ENCODE measurements at places on chromosomes 7 and 10. TPM values are rescaled to one million over a fixed set of nuclear protein-coding genes. Genes with fewer than 3 reads are reported as not detected.

SPAG6 gene
- total RNA-seq: not detected

STAG3 gene
- total RNA-seq: not detected

VWA2 gene
- not detected for total RNA-seq

DNA sequence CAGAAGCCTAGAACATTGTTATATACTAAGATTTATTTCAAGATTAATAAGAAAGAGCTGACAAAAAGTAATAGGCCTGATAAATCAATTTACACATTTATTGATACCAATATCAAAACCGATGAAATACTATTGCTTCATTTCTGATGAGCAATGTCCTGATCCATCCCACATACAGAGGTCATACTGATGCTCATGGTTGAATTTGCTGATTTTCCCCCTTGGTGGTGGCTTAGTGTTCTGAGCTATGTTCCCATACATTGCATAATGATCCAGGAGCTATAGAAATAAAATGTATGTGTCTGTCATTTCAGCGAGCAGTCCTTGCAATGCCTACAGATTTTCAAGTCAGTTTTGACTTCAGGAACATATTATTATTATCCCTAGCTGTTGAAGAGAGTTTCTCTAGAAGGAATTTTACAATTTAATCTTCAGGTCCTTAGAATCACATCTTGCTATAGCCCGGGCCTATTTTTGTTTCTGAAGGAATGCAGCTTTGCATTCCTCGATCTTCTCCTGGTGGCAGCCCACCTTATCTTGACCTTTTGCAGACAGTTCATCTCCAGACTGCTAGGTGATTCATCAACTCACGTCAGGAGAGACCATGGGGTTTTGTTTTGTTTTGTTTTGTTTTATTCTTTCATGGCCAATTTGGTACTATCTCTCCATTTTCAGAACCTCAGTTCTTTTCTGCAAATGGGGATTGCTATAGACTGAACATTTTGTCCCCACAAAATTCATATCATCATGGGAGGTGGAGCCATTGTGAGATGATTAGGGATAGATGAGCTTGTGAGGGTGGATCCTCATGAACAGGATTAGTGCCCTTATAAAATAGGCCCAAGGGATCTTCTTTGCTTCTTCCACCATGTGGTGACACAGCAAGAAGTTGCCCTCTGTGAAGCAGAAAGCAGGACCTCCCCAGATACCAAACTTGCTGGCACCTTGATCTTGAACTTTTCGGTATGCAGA is 465.6 kb upstream of the IGFBP3 start:
- H3K27ac ChIP-seq: peak overlapping the region; percentile 47
- no peak overlapping the region for H3K4me3 ChIP-seq
- peaks cover 23% of the 10 kb centered on the region for H3K4me1 ChIP-seq
- peak; percentile 29 for DNase-seq

- no peaks in the 10 kb centered on the region for H3K27me3 ChIP-seq
- H3K27ac ChIP-seq: no peak overlapping the region
- H3K4me3 ChIP-seq: no peak overlapping the region
- DNase-seq: peak; percentile 91
- H3K36me3 ChIP-seq: peaks cover 8% of the 10 kb centered on the region
Measured at GRCh38 chr7:140517546-140518369, 38.5 kb upstream of the MKRN1 start.

- no peaks in the 10 kb centered on the region for H3K27me3 ChIP-seq
- no peaks in the 10 kb centered on the region for H3K36me3 ChIP-seq
- H3K4me1 ChIP-seq: no peaks in the 10 kb centered on the region
- no peak overlapping the region for H3K4me3 ChIP-seq
- no peak overlapping the region for H3K27ac ChIP-seq
Measured at GRCh38 chr10:113506476-113506875, 46.4 kb upstream of the HABP2 start.

GRCh38 chr7:127404286-127405072 is 12.0 kb upstream of the ZNF800 start:
- DNase-seq: no peak
- no peak overlapping the region for H3K27ac ChIP-seq
- no peak overlapping the region for H3K4me3 ChIP-seq
- no peaks in the 10 kb centered on the region for H3K4me1 ChIP-seq
- H3K27me3 ChIP-seq: peaks cover 8% of the 10 kb centered on the region

DNA sequence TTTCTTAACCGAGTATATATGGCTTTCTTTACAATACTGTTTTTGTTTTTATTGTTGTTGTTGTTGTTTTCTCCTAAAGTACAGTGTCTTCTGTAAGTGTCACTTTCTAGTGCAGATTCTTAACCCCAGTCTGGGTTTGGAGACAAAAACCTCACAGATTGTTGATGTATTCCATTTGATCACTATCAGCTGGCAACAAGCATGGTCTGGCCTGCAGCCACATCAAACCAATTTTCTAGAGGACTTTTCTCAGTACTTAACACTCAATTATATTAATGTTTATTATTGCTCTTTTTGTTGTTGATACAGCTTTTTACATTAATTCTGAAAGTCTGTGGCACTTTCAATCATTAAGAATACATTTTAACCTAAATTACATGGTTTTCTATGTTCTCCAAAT is 17.1 kb downstream of the LRRN3 start:
- H3K36me3 ChIP-seq: no peaks in the 10 kb centered on the region
- DNase-seq: no peak
- H3K27ac ChIP-seq: no peak overlapping the region
- no peak overlapping the region for H3K4me3 ChIP-seq
- H3K27me3 ChIP-seq: no peaks in the 10 kb centered on the region

TMEM72 gene
- total RNA-seq: not detected

OR2A42 gene
- total RNA-seq: not detected

- no peaks in the 10 kb centered on the region for H3K4me1 ChIP-seq
- no peak overlapping the region for H3K27ac ChIP-seq
- no peak overlapping the region for H3K4me3 ChIP-seq
Measured at GRCh38 chr10:74753442-74754211, 72.8 kb upstream of the KAT6B start.

DNA sequence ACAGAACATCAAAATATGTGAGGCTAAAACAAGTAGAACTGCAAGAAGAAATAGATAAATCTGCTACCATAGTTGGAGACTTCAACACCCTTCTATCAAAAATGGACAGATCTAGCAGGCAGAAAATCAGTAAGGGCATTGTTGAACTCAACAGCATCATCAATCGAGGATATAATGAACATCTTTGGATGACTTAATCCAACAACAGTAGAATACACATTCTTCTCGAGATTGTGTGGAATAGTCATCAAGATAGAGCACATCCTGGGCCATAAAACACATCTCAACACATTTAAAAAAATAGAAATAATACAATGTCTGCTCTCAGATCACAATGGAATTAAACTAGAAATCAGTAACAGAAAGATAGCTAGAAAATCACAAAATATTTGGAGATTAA is 9.9 kb downstream of the IGFBP1 start:
- H3K27me3 ChIP-seq: no peaks in the 10 kb centered on the region
- no peaks in the 10 kb centered on the region for H3K4me1 ChIP-seq
- DNase-seq: no peak
- H3K4me3 ChIP-seq: no peak overlapping the region
- H3K36me3 ChIP-seq: no peaks in the 10 kb centered on the region

DNA sequence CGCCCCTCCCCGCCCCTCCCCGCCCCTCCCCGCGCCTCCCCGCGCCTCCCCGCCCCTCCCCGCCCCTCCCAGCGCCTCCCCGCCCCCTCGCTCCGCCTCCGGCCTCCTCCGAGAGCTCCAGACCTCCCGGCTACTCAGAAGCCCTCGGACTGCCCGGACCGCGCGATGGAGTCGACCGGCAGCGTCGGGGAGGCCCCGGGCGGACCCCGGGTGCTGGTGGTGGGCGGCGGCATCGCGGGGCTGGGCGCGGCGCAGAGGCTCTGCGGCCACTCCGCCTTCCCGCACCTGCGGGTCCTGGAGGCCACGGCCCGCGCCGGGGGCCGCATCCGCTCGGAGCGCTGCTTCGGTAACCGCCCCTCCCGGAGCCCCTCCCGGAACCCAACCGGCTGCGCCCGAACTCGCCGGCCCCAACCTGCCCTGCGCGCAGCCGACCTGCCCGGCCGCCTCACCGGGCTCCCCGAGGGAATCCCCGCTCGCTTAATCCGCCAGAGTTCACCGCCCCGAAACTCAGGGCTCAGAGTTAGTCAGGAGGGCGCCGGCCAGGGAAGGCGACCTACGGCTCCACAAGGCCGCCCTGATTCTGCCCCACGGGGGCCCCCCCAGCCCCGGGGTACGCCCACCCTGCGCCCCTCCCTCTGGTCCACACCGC is at the start of gene PAOX:
PAOX (plus strand) TSS at position 111 of the 649 bp plus-strand sequence; CDS start at position 166, 55 bp downstream.
- H3K27ac ChIP-seq: no peak within 1 kb of the TSS
- peak within 1 kb of the TSS; percentile 69 for H3K4me3 ChIP-seq
- H3K27me3 ChIP-seq: no peaks in the 10 kb centered on the region
- DNase-seq: peak; percentile 72
- peaks cover 25% of the 10 kb centered on the region for H3K4me1 ChIP-seq

SLC26A3 gene
- total RNA-seq: not detected

- H3K27ac ChIP-seq: no peak overlapping the region
- H3K27me3 ChIP-seq: no peaks in the 10 kb centered on the region
- H3K36me3 ChIP-seq: peaks cover 7% of the 10 kb centered on the region
- peaks cover 11% of the 10 kb centered on the region for H3K4me1 ChIP-seq
- DNase-seq: peak; percentile 13
Measured at GRCh38 chr7:77653572-77653971, 42.7 kb upstream of the RSBN1L start.

- H3K27ac ChIP-seq: no peak overlapping the region
- DNase-seq: no peak
- H3K4me1 ChIP-seq: no peaks in the 10 kb centered on the region
- H3K27me3 ChIP-seq: no peaks in the 10 kb centered on the region
- H3K4me3 ChIP-seq: no peak overlapping the region
Measured at GRCh38 chr7:126213876-126214275, 1038.9 kb downstream of the GRM8 start.

TRIM73 gene
- total RNA-seq: 0.39 TPM

DNA sequence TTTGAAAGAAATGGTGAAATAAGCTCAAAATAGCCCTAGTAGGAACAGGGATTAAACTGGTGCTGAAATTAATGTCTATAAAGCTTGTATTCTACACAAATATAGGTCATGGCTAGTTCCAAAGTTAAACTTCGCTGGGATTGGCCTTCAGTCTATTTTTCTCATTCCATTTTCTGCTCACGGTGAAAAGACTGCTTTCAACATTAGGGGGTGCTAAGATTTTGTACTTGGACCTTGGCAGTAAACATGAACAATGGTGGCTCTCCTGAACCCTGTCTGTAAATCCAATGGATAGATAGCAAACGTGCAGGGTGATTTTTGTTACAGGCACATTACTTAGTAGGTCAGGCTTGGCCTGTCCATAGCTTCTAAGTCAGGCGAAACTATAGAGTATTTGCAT is 36.0 kb upstream of the RSU1 start:
- H3K27ac ChIP-seq: no peak overlapping the region
- H3K4me1 ChIP-seq: peaks cover 16% of the 10 kb centered on the region
- H3K27me3 ChIP-seq: no peaks in the 10 kb centered on the region
- no peaks in the 10 kb centered on the region for H3K36me3 ChIP-seq
- no peak for DNase-seq

MYL7 gene
- total RNA-seq: not detected

DPYSL4 gene
- total RNA-seq: 1.3 TPM

- H3K27me3 ChIP-seq: no peaks in the 10 kb centered on the region
- H3K36me3 ChIP-seq: no peaks in the 10 kb centered on the region
Measured at GRCh38 chr7:110590415-110590814, 500.5 kb upstream of the LRRN3 start.

DNA sequence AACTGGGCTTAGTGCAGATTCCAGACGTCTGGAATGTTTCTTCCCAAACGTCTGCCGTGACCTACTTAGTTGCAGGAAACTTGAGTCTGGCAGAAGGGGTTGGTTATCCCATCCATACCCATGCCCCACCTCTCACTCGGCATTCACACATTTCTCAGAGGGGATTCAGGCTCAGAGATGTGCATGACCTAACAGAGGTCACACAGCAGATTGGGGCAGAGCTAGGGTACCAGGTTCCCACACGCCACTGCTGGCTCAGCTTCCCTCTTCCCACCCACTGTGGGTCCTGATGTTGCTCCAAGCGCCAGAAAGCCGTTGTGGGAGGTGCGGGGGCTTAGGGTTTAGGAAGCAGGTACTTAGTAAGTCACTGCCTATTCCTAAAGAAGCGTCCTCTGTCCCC is 3.0 kb downstream of the UCMA start:
- no peak for DNase-seq
- H3K4me1 ChIP-seq: no peaks in the 10 kb centered on the region
- no peak overlapping the region for H3K27ac ChIP-seq
- no peaks in the 10 kb centered on the region for H3K36me3 ChIP-seq

- H3K36me3 ChIP-seq: peaks cover 80% of the 10 kb centered on the region
- H3K27me3 ChIP-seq: no peaks in the 10 kb centered on the region
- no peak overlapping the region for H3K4me3 ChIP-seq
Measured at GRCh38 chr10:103652599-103653281, 159.2 kb downstream of the NEURL1 start.

EBF3 gene
- total RNA-seq: not detected

CYP2C19 gene
- not detected for total RNA-seq

GRCh38 chr7:143203386-143203785 is 18.5 kb upstream of the TAS2R40 start:
- H3K27me3 ChIP-seq: no peaks in the 10 kb centered on the region
- H3K27ac ChIP-seq: no peak overlapping the region
- no peaks in the 10 kb centered on the region for H3K4me1 ChIP-seq
- no peaks in the 10 kb centered on the region for H3K36me3 ChIP-seq
- DNase-seq: no peak

DNA sequence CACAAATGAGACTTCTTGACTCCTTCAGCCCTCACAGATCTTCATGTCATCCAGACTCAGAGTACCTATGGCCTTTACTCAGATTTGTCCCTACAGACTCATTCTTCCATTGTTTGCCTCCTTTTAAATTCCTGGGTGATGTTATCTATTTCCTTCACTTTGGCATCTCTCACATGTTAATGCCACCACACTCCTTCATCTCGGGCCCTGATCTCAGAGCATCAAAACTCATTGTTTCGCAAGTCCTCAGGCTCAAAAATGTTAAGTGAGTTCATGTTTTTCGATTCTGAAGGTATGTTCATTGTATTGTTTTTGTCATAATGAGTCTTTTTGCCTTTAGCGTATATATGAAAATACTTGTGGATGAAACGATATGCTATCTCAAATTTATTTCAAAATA is 62.3 kb upstream of the AHR start:
- H3K36me3 ChIP-seq: no peaks in the 10 kb centered on the region
- H3K27ac ChIP-seq: no peak overlapping the region
- no peak for DNase-seq

GRCh38 chr10:75202321-75203045 is 8.1 kb upstream of the VDAC2 start:
- 0 out of 2 replicates have a peak, but pooled peaks cover 5% of the 10 kb centered on the region for H3K4me1 ChIP-seq
- no peaks in the 10 kb centered on the region for H3K27me3 ChIP-seq
- DNase-seq: no peak
- no peak overlapping the region for H3K4me3 ChIP-seq
- no peak overlapping the region for H3K27ac ChIP-seq

DNA sequence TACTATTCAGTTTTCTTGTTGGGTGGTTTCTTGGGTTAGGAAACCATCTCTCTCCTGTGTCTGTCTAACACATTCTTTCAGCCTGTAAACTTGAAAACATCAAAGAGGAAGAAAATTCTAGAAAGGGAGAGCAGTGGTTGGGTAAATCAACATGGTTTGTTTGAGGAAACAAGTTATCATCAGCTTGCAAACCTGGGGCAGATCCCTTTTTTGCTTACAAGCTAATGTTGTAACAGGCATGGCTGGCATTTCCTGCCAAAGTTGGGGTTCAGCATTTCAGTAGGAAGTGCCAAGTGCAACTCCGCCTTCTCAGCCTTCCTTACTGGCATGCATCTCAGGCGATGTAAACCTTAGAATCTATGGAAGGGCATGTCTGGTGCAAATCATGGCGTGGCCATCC is 112.6 kb downstream of the EEPD1 start:
- DNase-seq: no peak
- H3K4me1 ChIP-seq: peaks cover 6% of the 10 kb centered on the region
- H3K4me3 ChIP-seq: no peak overlapping the region
- no peak overlapping the region for H3K27ac ChIP-seq
- H3K36me3 ChIP-seq: no peaks in the 10 kb centered on the region

Data from SJSA1 (cell line).